ELF-1 (cell line): ENCODE measurements at places on chromosomes 12 and 14.

GRCh38 chr14:21868442-21869046, 194.9 kb upstream of the OR4E1 start:
- DNase-seq = peak; percentile 25

- DNase-seq = no peak
These were observed 3.1 kb upstream of the GLTP start for GRCh38 chr12:109883461-109883860.

GRCh38 chr12:129704232-129704830, 199.5 kb downstream of the TMEM132D start:
- DNase-seq = no peak

GRCh38 chr14:103480595-103480994, 42.0 kb downstream of the CKB start:
- no peak for DNase-seq

- DNase-seq = no peak
These were observed 19.1 kb upstream of the ALX1 start for GRCh38 chr12:85260896-85261295.

- DNase-seq = peak; percentile 84
These were observed at the start of gene MSRB3 for GRCh38 chr12:65278576-65279368. Gene MSRB3 (plus strand): TSS chr12:65278683. CDS start chr12:65308580, 29,897 bp downstream.

DNA sequence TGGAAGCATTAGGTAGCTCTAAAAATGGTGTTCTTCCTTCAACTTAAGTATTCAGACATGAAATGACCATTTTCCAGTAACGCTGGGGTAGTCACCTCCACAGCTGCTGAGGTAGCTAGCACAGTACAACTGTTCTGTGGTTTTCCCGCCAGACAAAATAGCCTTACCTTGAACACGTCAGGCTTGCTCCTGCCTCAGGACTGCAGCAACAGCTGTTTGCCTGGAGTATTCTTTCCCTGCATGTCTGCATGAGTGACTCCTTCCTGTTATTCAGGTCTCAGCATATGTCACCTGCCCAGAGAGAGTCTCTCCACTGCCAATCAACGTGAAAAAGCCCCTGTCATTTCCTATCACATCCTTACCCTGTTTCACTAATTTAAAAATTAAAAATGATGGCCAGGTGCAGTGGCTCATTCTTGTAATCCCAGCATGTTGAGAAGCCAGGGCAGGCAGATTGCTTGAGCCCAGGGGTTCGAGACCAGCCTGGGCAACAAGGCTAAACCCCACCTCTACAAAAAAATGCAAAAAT, 37.9 kb downstream of the WDR89 start:
- no peak for DNase-seq

DNA sequence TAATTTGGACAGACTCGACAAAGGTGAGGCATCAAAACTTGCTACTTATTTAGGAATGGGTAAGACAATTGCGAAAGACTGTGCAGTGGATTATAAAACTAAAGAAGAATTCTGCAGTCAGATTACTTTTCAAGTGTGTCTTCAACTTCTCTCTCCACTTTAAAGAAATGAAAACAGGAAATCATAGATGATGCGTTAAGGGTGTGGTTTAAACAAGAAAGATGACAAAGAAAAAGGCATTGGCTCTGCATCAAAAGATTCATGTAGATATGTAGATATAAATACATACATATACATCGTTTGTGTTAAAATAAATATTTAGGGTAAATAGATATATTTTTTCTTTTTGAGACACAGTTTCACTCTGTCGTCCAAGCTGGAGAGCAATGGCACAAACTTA, 74.6 kb upstream of the PARP11 start:
- DNase-seq = no peak
